Small intestine (tissue), 16 donors: ENCODE measurements at places on chromosomes 6 and 20.

DNA sequence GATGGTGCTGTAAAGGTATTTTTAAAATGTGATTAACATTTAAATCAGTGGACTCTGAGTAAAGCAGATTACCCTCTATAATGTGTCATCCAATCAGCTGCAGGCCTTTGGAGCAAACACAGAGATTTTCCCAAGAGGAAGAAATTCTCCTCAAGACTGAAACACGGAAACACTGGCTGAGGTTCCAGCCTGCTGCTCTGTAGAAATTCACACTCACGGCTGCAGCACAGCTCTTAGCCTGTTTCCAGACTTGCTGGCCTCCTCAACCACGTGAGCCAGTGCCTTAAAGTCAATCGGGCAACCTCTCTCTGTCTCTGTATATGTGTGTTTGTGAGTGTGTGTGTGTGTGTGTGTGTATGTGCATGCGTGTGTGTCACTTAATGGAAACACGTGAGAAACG, 41.1 kb downstream of the PDE10A start:
- no peak for DNase-seq

DNA sequence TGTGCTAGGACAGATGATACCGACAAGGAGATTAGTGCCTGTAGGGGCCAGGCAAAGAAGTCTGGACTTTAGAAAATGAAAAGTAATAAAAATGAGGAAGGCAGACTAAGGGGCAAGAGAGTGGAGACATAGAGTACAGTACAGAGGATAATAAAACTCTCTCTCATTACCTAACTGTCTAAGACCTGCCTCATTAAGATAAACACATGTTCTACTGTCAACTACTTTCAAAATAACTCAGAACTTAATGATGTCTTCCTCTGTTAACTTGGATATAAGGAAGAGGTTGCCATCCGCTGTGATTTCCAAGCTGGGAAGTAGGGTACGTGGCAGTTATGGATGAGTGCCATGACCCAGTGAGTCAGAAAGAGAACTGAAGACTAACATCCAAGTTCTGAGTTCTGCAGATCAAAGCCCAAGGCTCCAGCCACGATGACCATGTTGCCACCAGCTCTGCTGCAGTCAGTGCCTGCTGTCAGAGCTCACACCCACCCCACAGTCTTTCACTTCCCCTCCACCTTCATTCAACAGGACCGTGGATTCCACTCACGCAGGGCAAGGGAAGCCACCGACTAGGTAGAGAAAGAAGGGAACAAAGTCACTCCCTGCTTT, 81.8 kb downstream of the KIF16B start:
- peak; percentile 54 for DNase-seq

DNA sequence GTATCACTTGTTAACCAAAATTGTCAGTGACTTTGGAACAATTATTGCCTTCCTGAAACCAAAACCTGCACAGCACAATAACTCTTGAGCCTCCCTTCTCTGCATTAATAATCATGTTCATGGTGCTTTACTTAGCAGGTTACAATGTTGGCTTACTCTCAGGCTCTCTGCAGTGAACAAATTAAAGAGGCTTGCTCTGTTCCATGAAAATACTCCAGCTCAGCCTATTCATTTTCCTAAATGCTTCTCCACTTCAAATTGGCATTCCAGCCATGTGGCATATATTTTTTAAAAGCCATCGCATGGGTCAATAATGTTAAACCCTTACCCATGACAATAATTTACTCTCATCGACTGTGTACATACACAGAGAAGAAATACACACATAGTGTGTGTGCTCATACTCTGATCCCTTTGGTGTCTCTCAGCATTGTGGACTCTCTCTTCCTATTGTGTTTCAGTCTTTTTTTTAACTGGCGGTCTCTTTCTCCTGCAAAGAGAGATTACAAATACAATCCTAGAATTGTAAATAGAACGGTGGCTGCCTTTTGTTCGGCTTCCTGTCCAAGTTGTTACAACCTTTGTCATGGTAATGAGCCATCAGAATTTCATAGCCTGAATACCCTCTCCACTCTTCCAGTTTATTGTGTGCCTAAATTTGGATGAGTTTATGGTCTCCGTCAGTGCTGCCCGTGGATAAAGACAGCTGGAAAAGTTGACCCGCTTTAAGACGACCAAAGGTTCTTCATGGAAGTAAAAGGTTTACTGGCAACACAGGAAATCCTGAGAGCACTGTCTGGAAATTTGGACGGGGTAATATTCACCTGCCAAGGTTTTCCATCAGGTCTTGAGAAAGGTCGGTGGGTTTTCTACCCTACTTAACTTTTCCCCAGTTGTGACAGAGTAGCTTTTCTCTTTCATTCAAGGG, 263.6 kb downstream of the CD83 start:
- DNase-seq = no peak

- no peak for DNase-seq
These were observed 26.8 kb upstream of the DLGAP4 start for GRCh38 chr20:36279362-36279761.
